SJSA1 (cell line): ENCODE measurements at places on chromosomes 7 and 10.

DNA sequence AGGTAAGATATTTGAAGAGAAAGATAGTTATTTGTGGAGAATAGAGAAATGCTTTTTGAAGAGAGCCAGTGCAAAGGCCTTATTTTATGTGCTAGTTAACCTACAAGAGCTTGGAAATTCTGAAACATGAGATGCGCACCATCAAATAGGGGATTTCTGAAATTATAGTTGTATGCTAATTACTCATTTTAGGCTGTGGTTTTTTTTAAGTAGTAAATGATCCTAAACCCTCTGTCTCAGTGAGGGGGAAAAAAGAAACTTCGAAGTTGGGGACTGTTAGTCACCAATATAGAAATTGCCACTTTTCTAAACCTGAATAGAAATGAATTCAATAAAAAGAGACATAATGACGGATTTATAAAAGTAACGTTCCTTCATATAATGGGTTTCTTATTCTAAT, 119.3 kb upstream of the MDFIC start:
- DNase-seq, result no peak
- no peaks in the 10 kb centered on the region for H3K36me3 ChIP-seq
- H3K4me1 ChIP-seq, result no peaks in the 10 kb centered on the region
- H3K27me3 ChIP-seq, result no peaks in the 10 kb centered on the region
- H3K27ac ChIP-seq, result no peak overlapping the region

- no peak overlapping the region for H3K4me3 ChIP-seq
- H3K27me3 ChIP-seq, result no peaks in the 10 kb centered on the region
- no peaks in the 10 kb centered on the region; the same call in 1 of the 2 replicates for H3K4me1 ChIP-seq
- H3K36me3 ChIP-seq, result no peaks in the 10 kb centered on the region
- DNase-seq, result no peak
These were observed 151.5 kb upstream of the COL1A2 start for GRCh38 chr7:94243066-94243711.

GRCh38 chr7:26609532-26609931, 254.9 kb downstream of the SKAP2 start:
- no peak overlapping the region for H3K27ac ChIP-seq
- no peaks in the 10 kb centered on the region for H3K4me1 ChIP-seq
- H3K36me3 ChIP-seq, result no peaks in the 10 kb centered on the region
- peaks cover 11% of the 10 kb centered on the region; the same call in 1 of the 2 replicates for H3K27me3 ChIP-seq
- DNase-seq, result no peak

DNA sequence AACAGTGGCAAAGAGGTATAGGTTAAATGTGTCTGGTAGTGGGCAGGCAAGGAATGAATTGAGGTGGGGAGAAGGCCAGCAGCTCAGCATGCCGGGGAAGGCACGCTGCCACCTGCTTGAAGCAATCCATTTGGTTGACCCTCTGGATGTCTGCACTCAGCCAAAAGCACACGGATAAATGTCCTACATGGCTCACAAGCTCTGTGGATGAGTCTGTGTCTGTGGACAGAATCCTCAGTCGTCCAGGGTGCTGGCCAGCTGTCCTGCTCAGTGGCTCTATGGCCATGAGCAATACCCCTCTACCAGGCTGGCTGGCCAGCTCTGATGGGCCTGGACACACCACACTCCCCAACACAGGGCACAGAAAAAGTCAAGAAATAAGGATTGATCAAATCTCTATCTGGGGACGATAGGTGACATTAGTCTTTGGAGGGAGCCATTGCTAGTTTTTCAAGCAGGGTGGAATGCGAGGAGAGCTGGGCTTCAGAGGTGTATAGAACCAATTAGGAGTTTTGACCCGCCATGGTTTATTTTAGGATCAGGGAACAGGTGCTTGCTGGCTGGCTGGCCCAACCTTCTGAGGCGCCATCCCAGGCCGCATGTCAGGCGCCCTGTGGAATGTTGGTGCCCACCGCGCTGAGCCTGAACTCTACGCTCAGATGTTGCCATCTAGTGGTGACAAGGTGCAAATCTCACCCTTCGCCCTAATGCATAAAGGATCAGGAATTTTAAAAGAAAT, 493.4 kb downstream of the TNS3 start:
- H3K27ac ChIP-seq, result no peak overlapping the region
- no peaks in the 10 kb centered on the region for H3K27me3 ChIP-seq
- H3K4me1 ChIP-seq, result peaks cover 8% of the 10 kb centered on the region

GRCh38 chr10:6621536-6621935, 41.5 kb upstream of the PRKCQ start:
- no peak overlapping the region for H3K27ac ChIP-seq
- no peaks in the 10 kb centered on the region for H3K4me1 ChIP-seq
- DNase-seq, result no peak

DNA sequence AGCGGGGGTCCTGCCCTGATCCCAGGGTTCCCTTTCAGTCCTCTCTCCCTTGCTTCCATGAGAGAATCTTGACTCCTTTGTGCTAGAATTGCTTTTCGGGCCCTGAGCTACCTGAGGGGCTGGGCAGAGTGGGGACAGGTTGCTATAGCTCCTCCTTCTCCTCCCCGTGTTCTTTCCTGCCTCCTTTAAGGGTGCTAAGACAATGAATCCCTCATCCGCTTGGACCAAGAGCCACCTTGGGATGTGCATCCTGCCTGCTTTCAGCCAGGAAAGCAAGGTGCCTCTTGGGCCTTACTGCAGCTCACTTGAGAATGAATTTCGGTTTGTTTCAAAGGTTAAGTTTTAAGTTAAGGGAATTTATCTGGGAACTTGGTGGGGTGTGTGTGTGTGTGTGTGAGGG, 53.6 kb downstream of the ADRA2A start:
- no peaks in the 10 kb centered on the region for H3K36me3 ChIP-seq
- peaks cover 11% of the 10 kb centered on the region; the same call in 1 of the 2 replicates for H3K27me3 ChIP-seq
- peaks cover 4% of the 10 kb centered on the region; the same call in 1 of the 2 replicates for H3K4me1 ChIP-seq
- H3K27ac ChIP-seq, result no peak overlapping the region
- no peak overlapping the region for H3K4me3 ChIP-seq

DNA sequence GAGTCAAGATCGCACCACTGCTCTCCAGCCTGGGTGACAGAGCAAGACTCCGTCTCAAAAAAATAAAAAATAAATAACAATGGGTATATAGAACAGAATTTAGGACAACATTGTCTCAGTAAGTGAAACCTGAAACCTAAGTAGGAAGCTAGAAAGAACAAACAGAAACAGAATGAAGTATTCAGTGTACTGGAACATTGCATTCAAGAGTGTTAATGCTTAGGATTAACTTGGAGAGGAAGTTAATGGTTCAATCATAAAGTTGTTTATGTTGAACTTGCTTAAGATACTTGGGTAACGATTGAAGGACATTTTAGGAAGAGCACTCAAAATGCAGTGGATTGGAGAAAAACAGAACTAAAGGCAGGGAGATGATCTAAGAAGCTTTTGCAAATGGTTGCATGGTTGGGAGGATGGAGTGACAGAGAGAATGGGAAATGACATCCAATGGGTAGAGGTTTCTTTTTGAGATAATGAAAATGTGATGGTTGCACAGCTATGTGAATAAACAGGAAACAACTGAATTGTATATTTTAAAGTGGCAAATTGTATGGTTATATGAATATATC, 233.7 kb downstream of the ADK start:
- H3K36me3 ChIP-seq, result no peaks in the 10 kb centered on the region
- no peak overlapping the region for H3K27ac ChIP-seq
- H3K4me1 ChIP-seq, result no peaks in the 10 kb centered on the region

GRCh38 chr10:11411926-11412545, 199.4 kb downstream of the USP6NL start:
- no peak for DNase-seq
- no peak overlapping the region for H3K4me3 ChIP-seq
- no peaks in the 10 kb centered on the region for H3K4me1 ChIP-seq
- no peaks in the 10 kb centered on the region for H3K27me3 ChIP-seq

DNA sequence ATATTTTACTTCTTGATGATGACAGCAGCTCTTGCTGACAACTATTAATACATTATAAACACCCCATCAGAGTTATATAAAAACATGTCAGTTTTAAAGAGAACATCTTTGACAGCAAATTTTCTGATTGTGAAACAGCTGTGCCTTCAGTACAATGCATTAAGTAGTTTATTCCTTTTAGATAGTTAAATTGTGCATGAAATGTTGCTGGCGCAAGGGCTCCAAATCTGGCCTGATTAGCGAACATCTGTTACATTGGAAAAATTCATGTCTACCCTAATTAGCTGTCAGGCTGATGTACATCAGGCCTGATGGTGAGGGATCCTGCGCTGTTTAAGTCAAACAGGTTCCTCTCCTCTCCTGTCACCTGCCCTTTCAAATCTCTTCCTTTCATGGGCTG, 171.9 kb upstream of the SP8 start:
- no peaks in the 10 kb centered on the region for H3K27me3 ChIP-seq
- H3K4me3 ChIP-seq, result no peak overlapping the region
- H3K4me1 ChIP-seq, result no peaks in the 10 kb centered on the region

DNA sequence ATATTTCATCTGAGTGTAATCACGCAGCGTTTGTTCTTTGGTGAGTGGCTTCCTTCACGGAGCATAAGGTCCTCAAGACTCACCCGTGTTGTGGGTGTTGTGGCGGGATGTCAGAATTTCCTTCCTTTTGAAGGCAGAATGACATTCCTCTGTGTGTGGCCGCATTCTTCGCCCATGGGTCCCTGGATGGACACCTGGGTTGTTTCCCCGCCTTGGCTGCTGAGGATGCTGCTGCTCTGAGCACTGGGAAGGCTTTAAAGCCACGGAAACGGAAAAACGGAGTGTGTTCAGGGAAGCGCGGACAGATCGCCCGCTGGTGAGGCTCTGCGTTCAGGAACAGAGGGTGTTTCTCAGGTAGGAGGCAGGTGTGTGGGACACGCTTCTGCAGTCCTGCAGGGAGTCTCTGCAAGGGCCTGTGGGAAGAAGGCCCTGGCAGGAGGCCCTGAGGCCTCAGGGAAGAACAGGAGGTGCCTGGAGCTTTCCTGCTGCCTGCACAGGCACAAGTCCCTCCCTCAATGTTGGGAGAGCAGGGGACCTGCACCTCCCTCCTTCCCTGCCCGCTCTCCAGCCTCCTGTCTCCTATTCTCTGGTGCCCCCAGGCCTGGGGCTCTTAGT, 35.7 kb upstream of the SHH start:
- no peak overlapping the region for H3K4me3 ChIP-seq
- H3K27me3 ChIP-seq, result peaks cover 17% of the 10 kb centered on the region
- no peaks in the 10 kb centered on the region for H3K36me3 ChIP-seq
- DNase-seq, result no peak
- no peak overlapping the region for H3K27ac ChIP-seq

DNA sequence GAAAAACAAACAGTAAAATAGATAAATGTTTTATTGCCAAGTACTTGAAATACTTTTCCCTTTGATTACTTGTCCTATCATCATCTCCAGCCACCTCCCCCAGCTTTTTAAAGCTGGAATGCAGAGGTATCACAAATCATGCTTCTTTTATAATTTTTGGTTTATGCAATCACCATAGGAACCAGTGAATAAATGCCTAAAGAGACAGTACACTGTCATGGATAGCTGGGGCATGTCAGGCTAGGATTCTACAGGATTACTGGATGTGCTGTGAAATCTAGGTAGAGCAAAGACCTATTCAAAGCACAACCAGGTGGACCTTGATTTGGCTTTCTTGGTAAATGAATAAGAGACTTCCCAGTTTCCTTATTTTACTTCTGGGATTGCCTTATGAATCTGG, 158.6 kb downstream of the ELAPOR2 start:
- H3K27ac ChIP-seq, result no peak overlapping the region
- no peak overlapping the region for H3K4me3 ChIP-seq
- H3K36me3 ChIP-seq, result no peaks in the 10 kb centered on the region

DNA sequence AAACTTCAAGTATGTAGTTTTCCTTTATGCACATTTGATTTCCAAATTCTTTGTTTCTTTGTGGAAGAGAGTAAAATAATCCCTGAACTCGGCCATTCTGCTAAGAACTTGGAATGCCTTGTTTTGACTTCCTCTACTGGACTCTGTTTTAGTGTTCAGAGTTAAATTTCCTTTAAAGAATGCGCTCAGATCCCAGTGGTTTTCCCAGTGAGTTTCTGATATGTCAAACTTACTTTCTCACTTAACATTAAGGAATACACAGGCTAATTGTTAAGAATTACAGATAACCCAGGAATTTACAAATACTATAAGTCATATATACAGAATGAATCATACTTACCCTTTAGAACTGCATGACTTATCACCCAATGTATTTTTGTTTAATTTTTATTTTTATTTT, 1067.6 kb upstream of the CELF2 start:
- H3K27me3 ChIP-seq, result no peaks in the 10 kb centered on the region
- no peak overlapping the region for H3K4me3 ChIP-seq
- no peaks in the 10 kb centered on the region for H3K36me3 ChIP-seq
- H3K27ac ChIP-seq, result no peak overlapping the region

GRCh38 chr10:369684-370448, 234.6 kb downstream of the ZMYND11 start:
- peaks cover 58% of the 10 kb centered on the region for H3K36me3 ChIP-seq
- H3K27ac ChIP-seq, result peak overlapping the region; percentile 55
- H3K4me3 ChIP-seq, result no peak overlapping the region

GRCh38 chr10:15842556-15843169, 17.6 kb downstream of the MINDY3 start:
- no peak overlapping the region for H3K4me3 ChIP-seq
- H3K36me3 ChIP-seq, result peaks cover 5% of the 10 kb centered on the region
- no peaks in the 10 kb centered on the region for H3K27me3 ChIP-seq
- H3K27ac ChIP-seq, result no peak overlapping the region
- no peak for DNase-seq

- H3K27me3 ChIP-seq, result no peaks in the 10 kb centered on the region
- no peak overlapping the region for H3K27ac ChIP-seq
- H3K36me3 ChIP-seq, result no peaks in the 10 kb centered on the region
- DNase-seq, result no peak
These were observed 251.0 kb downstream of the NXPH1 start for GRCh38 chr7:8684426-8684825.

DNA sequence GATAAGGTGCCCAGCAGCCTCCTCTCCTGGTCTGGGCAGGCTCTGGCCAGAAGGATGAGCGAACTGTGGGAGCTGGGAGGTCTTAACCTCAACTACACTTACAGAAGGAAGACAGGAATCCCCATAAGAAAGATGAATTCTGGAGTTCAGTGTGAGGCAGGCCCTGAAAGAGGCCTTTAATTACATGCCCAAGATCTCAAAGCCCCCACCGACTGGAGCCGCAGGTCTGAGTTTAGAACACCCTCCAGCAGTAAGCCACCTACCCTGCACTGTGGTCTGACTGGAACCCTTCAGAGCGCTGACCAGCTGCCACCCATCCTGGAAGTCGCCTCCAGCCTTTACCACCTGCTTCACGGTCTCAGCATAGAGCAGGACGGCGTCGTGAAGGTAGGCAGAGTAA, 28.2 kb upstream of the ACSL5 start:
- no peak for DNase-seq
- no peaks in the 10 kb centered on the region; the same call in 1 of the 2 replicates for H3K27me3 ChIP-seq
- H3K36me3 ChIP-seq, result no peaks in the 10 kb centered on the region

DNA sequence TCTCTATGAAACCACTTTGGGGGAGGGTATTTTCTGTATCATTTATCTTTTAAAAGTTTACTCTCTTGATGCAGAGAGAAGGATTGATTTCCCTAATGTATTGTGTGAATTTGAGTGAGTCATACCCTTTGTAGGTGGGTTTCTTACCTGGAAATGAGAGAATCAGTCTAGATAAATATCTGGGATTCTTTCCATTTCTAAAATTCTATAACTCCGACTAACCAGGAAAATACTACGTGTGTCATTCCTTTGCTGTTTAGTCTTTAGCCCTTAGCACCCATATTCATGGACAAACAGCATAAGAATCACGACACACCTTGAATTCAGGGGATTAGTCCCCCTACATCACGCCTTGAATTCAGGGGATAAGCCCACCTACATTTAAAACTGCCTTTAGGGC, 139.1 kb downstream of the GATA3 start:
- H3K36me3 ChIP-seq, result no peaks in the 10 kb centered on the region
- H3K4me3 ChIP-seq, result no peak overlapping the region
- no peak for DNase-seq
- no peaks in the 10 kb centered on the region for H3K27me3 ChIP-seq

- no peaks in the 10 kb centered on the region for H3K27me3 ChIP-seq
- H3K27ac ChIP-seq, result peak overlapping the region; percentile 64
- no peaks in the 10 kb centered on the region for H3K36me3 ChIP-seq
- H3K4me1 ChIP-seq, result peaks cover 43% of the 10 kb centered on the region
- peak; percentile 87 for DNase-seq
- no peak overlapping the region for H3K4me3 ChIP-seq
These were observed 560.5 kb downstream of the PARD3 start for GRCh38 chr10:34254596-34254995.
